ENCODE measurements at places on chromosomes 11 and 22.

DNA sequence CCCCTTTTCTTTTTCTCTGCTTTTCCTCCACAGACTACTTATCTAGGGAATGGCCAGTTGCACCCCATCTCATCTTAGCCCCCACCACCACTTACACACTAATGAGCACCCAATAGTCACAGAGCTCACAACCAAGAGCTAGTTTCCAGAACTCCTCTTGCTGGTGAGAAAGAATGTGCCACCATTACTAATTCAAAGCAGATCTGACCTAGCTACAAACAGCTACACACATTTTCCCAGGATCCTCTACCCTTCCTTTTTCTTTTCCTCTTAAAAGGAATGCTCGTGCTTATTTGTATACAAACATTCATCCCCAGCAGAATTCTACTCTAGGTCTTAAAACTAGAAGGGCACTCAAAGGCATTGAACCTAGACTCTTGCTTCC is 136.8 kb downstream of the CD44 start:
- DNase-seq, result no peak

- no peak for DNase-seq
These were observed 523.8 kb downstream of the BRD1 start for GRCh38 chr22:49303781-49304461.

DNA sequence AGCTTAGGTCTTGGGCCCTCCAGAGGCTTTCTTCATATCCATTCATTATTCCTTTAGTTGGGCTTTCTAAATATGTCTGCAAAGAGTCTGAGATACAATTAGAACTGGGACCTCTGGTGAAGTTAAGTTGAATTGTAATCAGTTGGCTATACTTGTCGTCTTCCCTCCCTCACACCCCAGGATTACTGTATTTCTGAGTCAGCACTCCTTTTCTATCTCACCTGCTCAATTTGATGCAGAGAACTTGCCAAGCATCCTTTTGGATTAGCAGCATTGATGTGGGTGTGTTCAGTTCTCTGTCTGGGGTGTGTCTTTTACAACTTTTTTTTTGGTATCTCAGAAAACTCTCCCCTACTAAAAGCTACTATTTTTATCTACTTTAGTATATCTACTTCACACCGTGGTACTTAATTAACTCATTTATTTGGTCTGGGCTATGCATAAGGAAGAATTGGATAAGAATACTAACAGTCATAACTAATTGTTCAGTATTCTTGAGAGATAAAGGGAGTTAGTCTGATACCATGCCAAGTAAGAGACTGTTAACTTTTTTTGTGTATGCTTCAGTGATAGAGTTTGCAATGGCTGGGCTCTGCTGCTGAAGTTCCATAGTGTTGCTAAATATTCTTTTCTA is 15.1 kb downstream of the CTNND1 start:
- DNase-seq, result no peak

DNA sequence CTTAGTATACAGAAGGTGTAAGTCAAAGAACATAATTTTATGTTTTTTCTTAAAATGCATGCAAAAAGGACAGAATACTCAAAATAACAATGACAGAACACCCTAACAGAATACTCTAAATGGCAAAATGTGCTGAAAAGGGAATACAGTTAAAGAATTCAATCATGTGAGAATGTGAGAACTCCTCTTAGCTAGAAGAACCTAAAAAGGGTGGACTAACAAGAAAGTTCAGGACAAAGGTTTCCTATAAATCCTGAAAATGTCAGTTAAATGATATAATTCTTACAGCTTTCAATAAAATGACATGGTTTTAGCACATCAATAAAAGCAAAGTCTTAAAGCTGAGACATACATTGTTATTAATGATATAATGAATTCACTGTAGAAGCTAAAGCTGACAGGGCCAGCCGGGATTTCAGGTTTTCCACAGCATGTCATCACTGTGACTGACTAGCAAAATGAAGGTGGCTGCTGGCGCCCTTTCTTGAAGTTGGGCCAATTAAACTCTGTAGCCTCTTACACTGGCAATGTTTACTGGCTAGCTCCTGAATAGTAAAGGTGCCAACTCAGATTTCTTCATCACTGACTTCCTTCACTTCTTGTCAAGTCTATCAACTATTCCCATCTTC is 244.4 kb downstream of the TTC28 start:
- no peak for DNase-seq

DNA sequence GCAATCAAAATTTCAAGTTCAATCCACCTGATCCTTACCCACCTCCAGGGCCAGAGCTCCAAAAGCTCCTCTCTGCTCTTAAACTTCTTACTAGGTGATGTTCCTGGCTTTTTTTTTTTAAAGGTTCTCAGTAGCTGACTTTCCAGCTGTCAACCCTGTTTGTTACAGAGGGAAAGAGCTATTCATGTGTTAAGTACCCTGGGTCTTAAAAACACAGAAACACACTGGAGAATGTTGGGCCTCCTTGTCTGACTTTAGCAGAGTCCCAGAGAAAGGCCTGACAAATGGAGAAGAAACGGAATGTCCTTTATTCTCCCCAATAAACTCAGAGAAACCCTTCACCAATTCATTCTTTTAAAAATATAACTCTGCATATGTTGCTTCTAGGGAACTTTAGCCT is 3.2 kb downstream of the LRRC4C start:
- no peak for DNase-seq

DNA sequence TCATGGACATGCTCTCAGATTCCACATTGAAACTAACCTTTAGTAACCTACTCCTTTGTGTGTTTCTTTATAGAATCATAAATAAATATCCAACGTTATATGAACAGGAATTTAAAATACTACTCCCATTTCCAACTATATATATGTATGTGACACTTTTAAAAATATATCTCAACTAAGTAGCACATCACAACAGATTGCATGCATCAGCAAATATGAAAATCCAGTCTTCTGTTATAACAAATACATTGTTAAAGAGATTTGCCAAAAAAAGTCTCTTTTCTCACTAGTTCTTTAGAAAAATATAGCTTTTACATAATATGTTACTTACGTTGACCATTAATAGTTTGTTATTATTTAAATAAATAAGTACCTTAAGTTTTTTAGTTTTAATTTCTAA is 1608.6 kb upstream of the RAG2 start:
- no peak for DNase-seq

- DNase-seq, result no peak
These were observed 88.1 kb downstream of the CCDC34 start for GRCh38 chr11:27274854-27275395.

DNA sequence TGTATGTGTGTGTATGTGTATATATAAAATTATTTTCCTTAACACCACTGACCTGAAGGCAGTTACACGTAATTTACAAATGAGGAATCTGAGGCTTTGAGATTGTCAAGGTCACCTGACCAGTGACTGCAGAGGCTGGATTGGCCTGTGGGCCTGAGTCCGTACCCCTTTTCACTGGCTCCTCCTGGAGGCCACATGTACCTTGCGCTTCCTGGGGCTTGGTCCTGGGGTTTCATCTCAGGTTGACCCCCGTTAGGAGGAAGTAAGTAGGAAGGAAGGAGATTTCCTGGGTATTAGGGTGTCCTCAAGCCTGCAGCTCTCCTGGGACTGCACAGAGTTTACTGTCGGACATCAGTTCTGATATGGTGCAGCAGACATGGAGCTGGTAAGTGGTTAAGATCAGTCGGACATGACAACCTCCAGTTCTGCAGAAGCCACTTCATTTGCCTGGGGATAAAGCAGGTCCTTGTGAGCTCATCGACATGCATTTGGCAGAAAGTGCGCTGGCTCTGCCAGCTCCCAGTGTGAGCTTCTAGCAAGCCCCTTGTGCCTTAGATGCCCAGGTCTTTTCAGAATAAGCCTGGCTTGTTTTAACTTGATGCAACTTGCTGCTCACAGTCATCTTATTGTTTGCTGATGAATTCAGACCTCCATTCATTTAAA is 36.6 kb downstream of the ST3GAL4 start:
- no peak for DNase-seq

GRCh38 chr11:19557720-19558140 is 154.9 kb upstream of the NAV2 start:
- peak; percentile 30 for DNase-seq

GRCh38 chr11:103798026-103798425 is 238.4 kb upstream of the DDI1 start:
- no peak for DNase-seq

- DNase-seq, result no peak
These were observed 1392.4 kb downstream of the TBC1D22A start for GRCh38 chr22:48154943-48155240.

DNA sequence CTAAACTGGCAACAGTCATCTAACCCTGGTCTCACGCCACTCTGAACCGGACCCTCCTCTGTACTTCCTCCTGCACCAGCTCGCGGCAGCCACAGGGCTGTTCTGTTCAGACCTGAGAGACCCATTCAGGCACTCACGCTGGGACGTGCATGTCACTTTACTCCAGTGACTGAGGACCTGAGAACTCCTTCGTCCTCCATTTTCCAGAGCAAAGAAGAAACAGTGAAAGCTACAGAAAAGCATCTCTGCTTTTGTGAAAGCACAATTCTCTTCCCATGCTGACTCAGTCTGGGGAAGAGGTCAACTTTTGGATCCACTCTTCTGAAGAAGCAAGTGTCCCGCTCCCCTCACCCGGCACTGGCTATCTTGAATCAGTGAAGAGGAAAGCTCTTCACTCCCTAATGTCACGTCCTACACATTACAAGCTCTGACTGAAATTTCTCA is 24.5 kb downstream of the PISD start:
- DNase-seq, result no peak

GRCh38 chr11:117606790-117607189 is 190.2 kb downstream of the DSCAML1 start:
- DNase-seq, result no peak

- DNase-seq, result no peak
These were observed 127.8 kb downstream of the TEAD1 start for GRCh38 chr11:12801976-12802375.

GRCh38 chr11:76763573-76764346 is 19.4 kb upstream of the TSKU start:
- DNase-seq, result no peak

DNA sequence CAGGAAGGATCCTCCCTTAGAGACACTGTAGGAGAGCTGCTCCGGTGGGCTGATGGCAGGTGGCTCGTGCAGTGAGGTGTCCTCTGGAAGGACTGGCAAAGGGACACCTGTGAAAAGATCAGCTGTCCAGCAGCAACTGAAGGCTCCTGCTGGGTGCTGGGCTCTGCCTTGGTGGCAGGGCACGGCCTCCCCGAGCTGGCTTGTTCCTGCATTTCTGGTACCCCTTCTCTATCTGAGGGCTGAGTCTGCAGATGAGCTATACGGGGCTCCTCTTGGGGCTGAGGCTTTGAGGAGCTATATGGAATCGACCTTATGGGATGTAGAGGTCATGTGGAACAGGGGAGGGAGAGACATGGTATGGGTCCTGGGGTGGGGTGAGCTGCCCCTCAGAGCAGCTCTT is 875.8 kb downstream of the BRD1 start:
- no peak for DNase-seq

DNA sequence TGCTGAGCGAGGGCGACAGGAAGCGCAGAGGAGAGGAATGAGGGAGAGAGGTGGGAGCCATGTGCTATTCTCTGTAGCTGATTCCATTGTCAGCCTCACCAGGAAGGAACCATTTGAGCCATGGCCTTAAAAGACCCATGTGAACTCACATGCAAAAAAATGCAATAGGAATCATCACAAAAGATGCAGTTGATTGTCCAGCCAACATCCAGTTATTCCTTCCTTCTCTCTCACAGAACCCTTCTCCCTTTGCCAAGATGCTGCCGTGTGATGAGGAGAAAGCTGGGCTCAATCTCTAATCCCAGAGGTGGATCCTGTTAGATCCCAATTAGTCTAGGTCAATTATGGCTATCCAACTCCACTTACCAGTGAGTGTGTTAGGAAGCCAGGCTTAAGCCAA is 58.2 kb upstream of the RRAS2 start:
- DNase-seq, result no peak

DNA sequence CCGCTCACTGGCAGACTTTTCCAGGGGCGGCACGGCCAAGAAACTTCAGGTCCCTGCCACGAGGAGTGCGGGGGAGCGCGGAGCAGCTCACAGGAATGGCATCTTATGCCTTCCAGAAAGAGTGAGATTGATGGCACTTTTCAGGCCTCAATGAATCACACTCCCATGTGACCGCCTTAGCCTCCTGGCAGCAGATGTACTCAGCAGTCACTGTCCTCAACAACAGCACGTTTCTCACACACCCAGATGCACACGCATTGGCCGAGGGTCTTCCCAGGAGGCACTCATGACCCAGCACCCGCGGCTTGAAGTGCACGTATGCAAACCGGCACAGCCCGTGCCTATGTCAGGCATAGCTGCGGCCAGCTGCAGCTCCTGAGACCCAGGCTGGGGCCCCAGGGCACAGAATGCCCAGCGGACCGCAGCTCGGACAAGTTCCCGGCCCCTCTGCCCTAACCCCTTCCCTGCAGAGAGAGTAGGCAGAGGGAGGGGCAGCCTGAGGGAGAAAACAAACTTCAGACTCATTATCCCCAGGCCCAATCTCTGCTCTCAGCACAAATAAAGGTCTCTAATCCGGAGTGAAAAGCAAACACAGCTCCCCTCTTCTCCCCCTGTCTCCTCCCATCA is 48.3 kb downstream of the RPUSD4 start:
- DNase-seq, result no peak

- DNase-seq, result no peak
These were observed 1167.3 kb downstream of the TBC1D22A start for GRCh38 chr22:47929646-47930185.

- no peak for DNase-seq
These were observed 18.3 kb upstream of the ARL14EP start for GRCh38 chr11:30304620-30305019.

- no peak for DNase-seq
These were observed 8.1 kb downstream of the RIC8A start for GRCh38 chr11:215581-216037.

GRCh38 chr11:109957000-109957399 is 136.2 kb upstream of the ZC3H12C start:
- no peak for DNase-seq

DNA sequence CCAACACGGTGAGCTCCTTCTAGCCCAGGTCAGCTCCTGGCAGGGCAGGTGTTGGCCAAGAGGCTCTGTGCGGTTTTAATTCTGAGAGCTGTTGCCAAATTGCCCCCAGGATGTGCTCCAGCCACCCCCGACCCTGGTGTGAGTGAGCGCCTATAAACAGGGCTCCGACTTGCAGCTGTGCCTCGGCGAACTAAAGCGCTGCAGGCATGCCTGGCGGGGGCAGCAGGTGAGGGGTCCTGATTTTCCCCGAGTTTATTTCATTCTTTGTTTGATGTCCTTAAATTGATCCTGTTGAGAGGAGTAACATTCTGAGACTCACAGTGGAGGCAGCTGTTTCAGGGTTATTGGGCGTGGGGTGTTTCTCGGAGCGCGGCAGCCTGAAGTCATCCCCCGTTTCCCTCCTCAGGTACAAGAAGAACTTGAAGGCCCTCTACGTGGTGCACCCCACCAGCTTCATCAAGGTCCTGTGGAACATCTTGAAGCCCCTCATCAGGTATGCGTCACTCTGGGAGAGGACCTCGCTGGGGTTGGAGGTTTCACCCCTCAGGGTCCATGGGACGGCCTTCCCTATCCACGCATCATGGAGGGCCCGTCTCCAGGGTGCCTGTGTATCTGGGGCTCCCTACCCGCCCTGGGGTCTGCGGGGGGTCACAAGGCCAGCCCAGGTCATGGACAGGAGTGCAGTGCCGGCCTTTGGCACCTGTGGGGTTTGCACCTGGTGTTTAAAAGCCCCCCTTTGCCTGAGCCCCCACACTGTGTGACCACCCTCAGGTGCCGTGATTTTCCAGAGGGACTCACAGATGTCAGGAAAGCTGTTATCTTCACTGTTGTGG is 62.1 kb downstream of the ARHGAP8 start:
- DNase-seq, result no peak

- no peak for DNase-seq
These were observed 1240.1 kb downstream of the LRRC4C start for GRCh38 chr11:40219401-40219800.
